ENCODE measurements at places on chromosomes 7 and 10. TPM values are rescaled to one million over a fixed set of nuclear protein-coding genes. Genes with fewer than 3 reads are reported as not detected.

RHOBTB1 gene
- total RNA-seq: 10.2 TPM

DNA sequence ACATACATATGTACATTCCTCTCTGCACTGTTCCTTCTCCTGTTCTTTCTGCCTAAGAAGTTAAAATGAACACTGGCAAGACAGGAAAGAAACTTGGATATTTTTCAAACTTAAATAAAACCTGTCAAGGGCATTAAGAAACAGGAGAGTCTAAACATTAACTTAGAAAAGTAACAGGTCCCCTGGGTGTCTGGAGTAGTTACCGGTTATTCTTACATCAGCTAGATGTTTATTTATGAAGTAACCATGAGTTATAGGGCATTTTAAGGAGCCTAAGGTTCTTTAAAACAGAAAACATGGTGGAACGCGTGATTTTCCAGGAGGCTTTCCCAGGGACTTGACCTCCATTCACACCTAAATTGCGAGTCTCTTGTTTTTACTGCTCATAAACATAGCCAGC, 148.2 kb downstream of the PRKCQ start:
- no peak for DNase-seq

DNA sequence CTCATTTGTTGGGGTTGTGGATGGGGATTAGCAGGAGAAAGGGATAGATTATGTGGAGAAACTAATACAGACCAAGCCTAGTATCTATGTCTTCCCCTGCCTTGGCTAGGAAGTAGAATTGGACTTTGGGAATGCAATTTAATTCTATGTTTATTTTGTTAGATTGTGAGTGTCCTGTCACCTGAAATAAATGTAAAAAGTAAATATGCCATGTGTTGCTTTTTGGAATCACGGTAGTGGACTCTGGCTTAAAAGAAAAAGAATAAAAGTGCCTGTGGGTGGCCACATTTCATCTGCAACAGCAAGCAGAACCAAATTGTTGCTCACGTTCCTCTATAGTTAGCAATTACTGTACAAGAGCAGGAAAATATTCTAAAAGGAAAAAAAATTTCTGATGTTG, 42.3 kb downstream of the TET1 start:
- no peak for DNase-seq

GRCh38 chr10:101289541-101289940, 60.3 kb upstream of the LBX1 start:
- DNase-seq: no peak

DNA sequence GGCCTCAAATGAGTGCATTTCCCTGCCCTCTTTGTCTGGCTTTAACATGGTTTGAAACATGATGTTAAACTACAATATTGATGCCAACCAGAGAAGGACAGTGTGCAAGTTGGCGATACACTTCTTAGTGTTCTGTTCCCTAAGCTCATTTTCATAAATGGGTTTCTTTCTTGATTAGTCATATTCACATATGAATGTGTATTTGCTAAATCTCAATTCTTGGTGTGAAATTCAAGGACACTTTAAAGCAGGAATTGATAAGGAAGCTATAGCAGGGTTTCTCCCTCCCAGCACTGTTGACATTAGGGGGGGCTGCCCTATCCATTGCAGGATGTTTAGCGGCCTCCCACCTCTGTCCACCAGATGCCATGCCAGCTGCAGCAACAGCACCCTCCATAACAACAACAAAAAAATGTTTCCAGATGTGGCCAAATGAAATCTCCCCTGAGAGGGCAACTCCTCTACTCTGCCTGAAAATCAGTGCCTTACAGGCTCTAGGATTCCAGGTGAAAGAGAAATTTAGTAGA, 13.1 kb downstream of the CCNY start:
- DNase-seq: no peak

- DNase-seq: no peak
These were observed 17.9 kb downstream of the OGDH start for GRCh38 chr7:44624318-44624717.

DNA sequence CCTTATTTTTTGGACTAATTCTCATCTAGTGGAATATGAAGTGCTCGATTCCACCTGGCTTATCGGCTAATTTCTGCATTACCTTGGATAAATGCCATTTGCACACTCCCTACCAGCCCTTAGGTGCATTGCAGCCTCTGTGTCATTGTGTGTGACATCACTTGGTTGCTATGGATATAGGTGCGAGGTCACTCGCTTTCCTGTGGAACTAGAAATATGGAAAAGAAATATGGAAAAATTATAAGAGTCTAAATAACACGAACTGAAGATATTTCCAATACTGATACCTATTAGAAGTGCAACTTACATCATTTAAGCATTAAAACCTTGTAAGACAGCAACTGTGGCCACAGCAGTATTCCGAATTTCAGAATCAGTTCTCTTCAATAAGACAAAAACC, 2.0 kb downstream of the YWHAG start:
- DNase-seq: peak; percentile 37
